Activated naive CD8-positive, alpha-beta T cell treated with anti-CD3 and anti-CD28 coated beads, Interleukin-2, amount 10 ng/mL, durations not matched to agents 7 days and 5 days (primary cell): ENCODE measurements at places on chromosomes 16 and 17. TPM values are rescaled to one million over a fixed set of nuclear protein-coding genes. Genes with fewer than 3 reads are reported as not detected.
A peak's percentile ranks its signal among the peaks of the same experiment; 100 is the strongest.

Gene MT1F
- 27.8 TPM for total RNA-seq

DNA sequence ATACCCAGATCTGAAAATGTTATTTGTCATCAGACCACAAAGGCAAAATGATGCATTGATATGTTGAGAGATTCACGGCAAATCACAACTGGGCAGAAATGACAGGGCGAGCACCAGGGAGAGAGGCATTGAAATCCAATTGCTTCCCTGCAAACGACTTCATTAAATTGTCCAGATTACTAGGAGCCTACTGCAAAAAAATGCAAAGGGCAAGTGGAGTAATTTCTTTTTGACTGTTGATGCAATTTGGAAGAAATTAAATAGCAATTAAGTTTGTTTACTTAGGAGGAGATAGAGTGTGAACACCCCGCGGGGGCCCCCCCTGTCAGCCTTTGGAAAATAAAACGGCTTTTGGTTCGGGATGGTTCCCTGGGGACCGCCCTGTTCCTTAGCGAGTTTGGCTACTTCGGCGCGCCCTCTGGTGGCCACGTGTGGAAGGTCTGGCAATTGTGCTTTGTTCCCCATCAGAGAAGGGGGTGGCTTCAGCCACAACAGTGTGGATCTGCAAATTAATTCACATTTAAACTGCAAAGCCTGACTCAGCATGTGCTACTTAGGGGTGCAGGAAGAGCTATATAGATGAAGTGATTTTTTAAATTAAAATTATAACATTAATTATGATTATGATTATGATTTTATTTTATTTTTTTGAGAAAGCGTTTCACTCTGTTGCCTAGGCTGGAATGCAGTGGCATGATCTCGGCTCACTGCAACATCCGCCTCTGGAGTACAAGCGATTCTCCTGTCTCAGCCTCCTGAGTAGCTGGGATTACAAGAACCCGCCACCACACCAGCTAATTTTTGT, 14.5 kb upstream of the TMC7 start:
- no peak overlapping the region for H3K27ac ChIP-seq

DNA sequence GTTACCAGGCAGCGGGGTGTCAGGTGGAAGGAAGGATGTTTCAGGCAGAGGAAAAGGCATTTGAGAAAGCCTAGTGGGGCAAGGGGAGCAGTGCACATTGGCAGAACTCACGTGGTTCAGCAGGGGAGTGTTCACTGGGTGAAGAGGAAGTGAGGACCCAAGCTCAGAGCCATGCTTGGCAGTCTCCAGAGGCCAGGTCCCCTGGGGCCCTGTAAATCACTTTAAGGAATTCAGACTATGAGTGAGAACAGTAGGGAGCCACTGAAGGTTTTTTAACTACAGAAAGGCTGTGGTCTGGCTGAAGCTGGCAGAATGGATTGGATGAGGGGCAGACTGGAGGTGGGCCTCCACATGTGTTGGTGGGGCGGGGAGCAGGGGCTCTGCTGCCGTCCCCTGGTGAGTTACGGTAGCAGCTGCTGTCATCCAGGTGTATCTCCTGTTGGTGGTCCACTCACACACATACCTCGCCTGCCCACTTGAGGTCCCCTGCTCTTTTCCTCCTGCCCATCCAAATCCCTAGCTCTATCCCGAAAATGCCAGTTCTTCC, 5.1 kb downstream of the CLEC16A start:
- no peaks in the 10 kb centered on the region for H3K27me3 ChIP-seq
- DNase-seq, result no peak
- H3K4me1 ChIP-seq, result peaks cover 40% of the 10 kb centered on the region

GRCh38 chr17:7437369-7437863, 1.9 kb upstream of the FGF11 start:
- H3K27ac ChIP-seq, result peak overlapping the region; percentile 77
- DNase-seq, result no peak
- peaks cover 24% of the 10 kb centered on the region for H3K4me1 ChIP-seq
- peaks cover 10% of the 10 kb centered on the region for H3K36me3 ChIP-seq
- peaks cover 4% of the 10 kb centered on the region for H3K27me3 ChIP-seq

Gene DRC3
- 0.67 TPM for total RNA-seq

DNA sequence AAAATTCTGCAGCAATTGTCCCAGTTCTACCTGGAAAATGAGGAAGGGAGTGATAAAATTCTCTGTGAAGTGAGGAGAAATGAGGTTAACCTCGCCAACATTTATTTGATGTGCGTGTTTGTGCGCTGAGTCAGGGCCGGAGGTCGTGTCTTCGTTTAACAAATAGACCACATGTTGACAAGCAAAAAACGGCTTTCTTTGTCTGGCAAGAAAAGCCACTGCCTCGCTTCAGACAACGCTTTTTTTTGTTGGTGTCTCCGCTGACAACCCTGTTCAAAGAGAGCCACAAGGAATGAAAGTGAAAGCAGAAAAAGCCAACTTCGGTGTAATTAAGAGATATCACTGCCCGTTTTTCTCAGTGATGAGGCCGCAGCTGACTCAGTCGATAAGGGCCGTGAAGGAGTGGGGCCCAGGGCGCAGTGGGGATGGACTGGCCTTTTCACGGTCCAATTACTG, 510.6 kb downstream of the CDH13 start:
- peaks cover 2% of the 10 kb centered on the region for H3K36me3 ChIP-seq
- H3K4me1 ChIP-seq, result peaks cover 6% of the 10 kb centered on the region
- peak; percentile 31 for DNase-seq
- peak overlapping the region; percentile 82 for H3K27ac ChIP-seq
- H3K4me3 ChIP-seq, result peak overlapping the region; percentile 88

DNA sequence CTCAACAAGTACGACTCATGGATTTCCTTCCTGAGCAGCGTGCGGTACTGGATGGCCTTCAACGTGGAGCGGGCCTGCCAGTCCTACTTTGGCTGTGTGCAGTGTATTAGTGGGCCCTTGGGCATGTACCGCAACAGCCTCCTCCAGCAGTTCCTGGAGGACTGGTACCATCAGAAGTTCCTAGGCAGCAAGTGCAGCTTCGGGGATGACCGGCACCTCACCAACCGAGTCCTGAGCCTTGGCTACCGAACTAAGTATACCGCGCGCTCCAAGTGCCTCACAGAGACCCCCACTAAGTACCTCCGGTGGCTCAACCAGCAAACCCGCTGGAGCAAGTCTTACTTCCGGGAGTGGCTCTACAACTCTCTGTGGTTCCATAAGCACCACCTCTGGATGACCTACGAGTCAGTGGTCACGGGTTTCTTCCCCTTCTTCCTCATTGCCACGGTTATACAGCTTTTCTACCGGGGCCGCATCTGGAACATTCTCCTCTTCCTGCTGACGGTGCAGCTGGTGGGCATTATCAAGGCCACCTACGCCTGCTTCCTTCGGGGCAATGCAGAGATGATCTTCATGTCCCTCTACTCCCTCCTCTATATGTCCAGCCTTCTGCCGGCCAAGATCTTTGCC, 9.0 kb downstream of the HAS3 start:
- peaks cover 22% of the 10 kb centered on the region for H3K36me3 ChIP-seq
- no peak overlapping the region for H3K27ac ChIP-seq
- H3K27me3 ChIP-seq, result no peaks in the 10 kb centered on the region
- peaks cover 7% of the 10 kb centered on the region for H3K4me1 ChIP-seq

Gene HLF
- 0.67 TPM for total RNA-seq

DNA sequence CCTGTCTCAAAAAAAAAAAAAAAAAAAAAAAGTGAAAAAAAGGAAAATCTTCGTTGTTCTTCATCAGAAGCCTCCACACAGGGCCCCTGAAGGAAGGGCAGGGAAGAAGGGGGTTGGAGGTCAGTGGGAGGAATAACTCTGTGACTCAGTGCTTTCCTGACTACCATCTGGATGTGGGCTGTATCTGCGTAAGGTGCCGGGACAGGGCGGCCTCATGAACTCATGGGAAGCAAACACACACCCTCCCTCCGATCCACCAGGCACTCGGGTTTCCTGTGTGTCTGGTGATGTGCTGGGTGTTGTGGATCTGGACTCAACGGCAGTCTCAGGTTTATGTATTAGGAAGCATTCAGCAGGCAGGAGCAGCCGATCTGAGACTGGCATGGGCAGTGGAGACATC, 691.6 kb downstream of the WWOX start:
- no peaks in the 10 kb centered on the region for H3K4me1 ChIP-seq
- H3K27ac ChIP-seq, result no peak overlapping the region
- H3K4me3 ChIP-seq, result no peak overlapping the region
- DNase-seq, result no peak

Gene GRAPL
- total RNA-seq, result 18.4 TPM

DNA sequence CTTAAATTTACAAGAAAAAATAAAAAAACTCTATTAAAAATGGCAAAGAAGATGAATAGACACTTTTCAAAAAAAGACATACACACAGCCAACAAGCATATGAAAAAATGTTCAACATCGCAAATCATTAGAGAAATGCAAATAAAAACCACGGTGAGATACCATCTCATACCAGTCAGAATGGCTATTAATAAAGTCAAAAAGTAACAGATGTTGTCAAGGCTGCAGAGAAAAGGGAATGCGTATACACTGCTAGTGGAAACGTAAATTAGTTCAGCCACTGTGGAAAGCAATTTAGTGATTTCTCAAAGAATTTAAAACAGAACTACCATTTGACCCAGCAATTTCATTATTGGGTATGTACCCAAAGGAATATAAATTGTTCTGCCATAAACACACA, 31.4 kb downstream of the CAPNS2 start:
- no peaks in the 10 kb centered on the region for H3K36me3 ChIP-seq
- no peak overlapping the region for H3K4me3 ChIP-seq
- no peak for DNase-seq
- no peak overlapping the region for H3K27ac ChIP-seq
- peaks cover 2% of the 10 kb centered on the region for H3K27me3 ChIP-seq

GRCh38 chr17:79023886-79024771, at the start of gene C1QTNF1:
TSS of gene C1QTNF1 (plus strand) at chr17:79024169. CDS start at chr17:79043969, 19,800 bp downstream.
- peaks cover 54% of the 10 kb centered on the region for H3K27me3 ChIP-seq
- peaks cover 8% of the 10 kb centered on the region for H3K4me1 ChIP-seq
- peak within 1 kb of the TSS; percentile 79 for H3K4me3 ChIP-seq
- peak; percentile 59 for DNase-seq
- no peaks in the 10 kb centered on the region for H3K36me3 ChIP-seq
